Dermis microvascular lymphatic vessel endothelial cell (primary cell): ENCODE measurements at places on chromosomes 12 and 14. TPM values are rescaled to one million over a fixed set of nuclear protein-coding genes. Genes with fewer than 3 reads are reported as not detected.

The SERPINA5 gene
- total RNA-seq, result 0.26 and 0.38 TPM in 2 replicates

The GPX2 gene
- total RNA-seq, result not detected in 2 replicates

GRCh38 chr12:39846971-39847650 is 227.5 kb upstream of the ABCD2 start:
- DNase-seq, result no peak

DNA sequence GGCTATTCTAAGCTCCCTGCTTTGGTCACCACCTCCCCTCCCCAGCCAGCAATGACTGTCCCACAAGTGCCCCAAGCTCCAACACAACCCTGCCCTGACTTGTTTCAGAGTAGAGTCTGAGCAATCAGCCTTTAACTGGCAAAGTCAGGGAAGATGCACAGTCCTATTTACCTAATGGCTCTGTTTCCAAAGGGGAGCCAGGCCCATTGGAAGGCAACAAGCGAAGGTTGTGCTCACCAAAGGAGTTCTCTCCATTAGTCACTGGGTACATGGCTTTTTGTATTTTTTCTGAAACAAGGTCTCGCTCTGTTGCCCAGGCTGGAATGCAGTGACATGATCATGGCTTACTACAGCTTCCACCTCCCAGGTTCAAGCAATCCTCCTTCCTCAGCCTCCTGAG is 267.1 kb upstream of the CRY1 start:
- DNase-seq, result no peak

GRCh38 chr14:25537846-25538455 is 488.0 kb upstream of the STXBP6 start:
- DNase-seq, result no peak

DNA sequence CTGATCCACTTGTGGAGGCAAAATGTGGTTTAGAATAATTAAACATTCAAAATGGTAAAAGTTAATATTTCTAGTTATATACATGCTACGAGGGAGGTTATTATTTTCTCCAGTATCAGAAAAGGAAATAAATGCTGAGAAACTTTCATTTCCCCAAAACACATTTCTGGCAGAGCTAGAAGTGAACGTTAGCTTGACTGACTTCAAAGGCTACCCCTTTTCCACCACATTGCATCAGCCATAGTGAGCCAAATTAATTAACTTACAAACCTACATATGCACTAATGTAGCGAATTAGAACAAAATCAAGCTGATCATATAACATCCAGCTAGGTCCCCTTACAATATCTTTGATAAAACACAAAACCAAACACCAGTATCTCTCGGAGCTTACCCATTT is 49.3 kb upstream of the RERGL start:
- no peak for DNase-seq

- DNase-seq, result no peak
These were observed 1.2 kb downstream of the SNX6 start for GRCh38 chr14:34628681-34629135.
